ENCODE measurements at places on chromosomes 6 and 20.

DNA sequence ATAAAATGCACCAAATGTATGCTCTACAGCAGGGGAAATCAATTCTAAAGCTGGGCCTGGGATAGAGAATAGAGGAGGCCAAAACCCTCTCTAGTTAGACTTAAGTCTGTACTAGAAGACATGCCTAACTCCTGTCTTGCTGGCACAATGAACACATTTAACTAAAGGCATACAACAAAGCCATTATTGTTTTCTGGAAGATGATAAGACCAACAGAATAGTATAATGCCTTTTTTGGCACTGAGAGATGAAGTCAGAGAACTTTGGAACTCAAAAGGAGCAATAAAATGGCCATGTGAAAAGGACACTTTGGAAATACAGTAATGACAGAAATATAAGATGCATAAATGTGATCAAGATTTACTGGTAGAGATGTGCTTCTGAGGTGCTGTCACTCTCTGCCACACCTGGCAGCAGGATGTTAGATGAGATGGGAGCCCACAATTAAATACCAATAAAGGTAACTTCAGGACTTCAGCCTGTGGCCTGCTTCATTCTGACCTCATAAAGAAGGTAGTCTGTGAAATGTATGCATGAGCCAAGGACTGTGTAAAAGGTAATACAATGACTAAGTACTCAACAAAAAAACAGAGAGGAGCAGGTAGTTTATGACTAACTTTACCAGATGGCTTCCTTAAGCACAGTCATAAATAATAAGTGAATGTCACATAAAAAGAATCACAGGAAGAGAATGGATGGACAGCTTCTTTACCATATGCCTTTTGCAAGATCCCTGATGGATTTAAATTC is 333.4 kb downstream of the BCKDHB start:
- no peak for DNase-seq

DNA sequence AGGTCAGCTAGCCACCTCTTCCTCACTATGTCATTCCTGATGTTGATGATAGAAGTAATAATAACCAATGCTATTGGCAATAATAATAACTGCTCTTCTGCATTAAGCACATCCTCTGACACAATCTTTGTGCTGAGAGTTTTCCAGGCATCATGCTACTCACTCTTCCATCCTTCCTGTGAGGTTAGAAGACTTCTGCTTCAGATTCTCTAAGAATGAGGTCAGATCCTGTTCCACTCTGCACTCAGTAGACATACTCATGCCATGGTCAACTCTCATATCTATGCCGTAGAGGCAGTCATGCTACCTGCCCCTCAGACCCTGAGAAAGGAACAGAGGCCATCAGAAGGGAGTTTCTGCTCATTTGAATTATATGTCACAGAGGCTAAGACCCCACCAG is 98.1 kb upstream of the TOP1 start:
- DNase-seq, result no peak

DNA sequence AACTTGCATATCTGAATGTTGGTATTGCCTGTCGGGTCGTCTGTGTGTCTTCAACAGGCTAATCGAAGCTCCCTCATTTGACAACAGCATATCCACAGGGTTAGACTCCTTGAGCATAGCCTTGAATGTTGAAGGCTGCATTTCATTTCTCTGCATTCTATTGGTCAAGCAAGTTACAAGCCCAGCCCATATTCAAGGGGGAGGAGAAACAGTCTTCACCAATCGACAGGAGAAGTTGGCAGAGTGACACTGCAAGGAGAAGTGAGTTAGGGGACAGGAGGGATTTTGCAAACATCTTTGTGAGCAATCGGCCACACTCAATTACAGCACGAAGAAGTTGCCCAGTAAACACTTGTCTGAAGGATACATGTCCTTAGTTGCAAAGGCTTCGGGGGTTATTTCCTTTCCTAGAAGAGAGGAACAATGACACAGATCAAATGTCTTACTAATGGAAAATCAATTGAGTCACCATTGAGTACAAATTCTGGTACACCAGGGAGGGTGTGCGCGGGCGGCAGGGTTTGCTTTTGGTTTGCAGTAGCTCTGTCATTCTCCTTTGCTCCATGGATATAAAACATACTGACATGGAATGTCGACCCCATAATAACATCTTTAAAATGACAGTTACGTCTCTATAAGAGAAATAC is 60.6 kb upstream of the NT5E start:
- DNase-seq, result no peak

DNA sequence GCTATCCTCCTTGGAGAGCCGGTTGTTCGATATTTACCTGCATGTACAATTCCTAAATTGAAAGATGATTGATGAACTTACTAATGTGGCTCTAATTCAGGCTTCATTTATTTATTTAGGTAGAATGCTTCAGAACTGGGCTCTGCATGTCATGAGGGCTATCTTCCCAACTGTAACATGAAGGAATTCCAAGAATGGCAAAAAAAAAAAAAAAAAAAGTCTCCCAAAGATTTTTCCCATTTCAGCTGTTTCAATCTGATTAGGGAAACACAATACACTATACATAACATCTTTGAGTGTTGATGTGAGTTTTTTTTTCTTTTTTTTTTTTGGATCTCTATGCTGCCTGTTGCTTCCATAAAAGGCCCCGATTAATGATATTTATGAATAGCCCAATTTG is 120.1 kb upstream of the SHLD1 start:
- DNase-seq, result no peak

DNA sequence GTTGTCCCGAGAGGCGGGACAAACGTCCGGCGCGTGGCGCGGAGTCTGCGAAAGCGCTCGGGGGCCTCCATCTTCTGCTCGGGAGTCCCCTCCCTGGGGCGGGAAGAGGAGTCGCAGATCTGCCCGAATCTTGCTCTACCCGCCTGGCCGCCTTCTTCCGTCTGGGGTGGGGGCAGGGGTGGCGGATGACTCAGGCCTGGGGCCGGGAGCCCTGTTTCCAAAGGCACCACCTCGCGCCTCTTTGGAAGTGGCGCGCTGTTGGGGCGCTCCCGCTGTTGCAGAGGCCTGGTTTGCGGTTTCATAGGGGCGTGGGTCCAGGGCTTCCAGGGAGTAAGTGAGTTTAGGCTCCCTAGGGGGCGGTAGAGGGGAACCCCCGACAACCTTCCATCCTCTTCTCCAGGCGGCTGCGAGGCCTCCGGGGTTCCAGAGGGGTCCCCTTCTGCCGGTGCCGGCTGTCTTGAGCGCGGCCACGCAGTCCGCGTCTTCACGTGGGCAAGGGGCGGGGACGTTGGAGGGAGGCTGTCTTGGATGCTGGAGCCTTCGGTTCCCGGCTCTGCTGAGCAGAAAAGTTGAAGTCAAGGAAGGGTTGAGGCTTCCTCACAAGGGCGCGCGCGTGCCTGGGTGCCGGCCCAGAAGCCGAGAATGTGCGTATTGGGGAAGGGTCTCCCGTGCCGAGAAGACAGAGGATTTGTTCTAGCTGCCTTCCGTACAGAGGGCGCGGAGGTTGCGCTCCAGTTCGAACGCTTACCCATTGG is 2.6 kb upstream of the TFAP2C start:
- DNase-seq, result no peak

DNA sequence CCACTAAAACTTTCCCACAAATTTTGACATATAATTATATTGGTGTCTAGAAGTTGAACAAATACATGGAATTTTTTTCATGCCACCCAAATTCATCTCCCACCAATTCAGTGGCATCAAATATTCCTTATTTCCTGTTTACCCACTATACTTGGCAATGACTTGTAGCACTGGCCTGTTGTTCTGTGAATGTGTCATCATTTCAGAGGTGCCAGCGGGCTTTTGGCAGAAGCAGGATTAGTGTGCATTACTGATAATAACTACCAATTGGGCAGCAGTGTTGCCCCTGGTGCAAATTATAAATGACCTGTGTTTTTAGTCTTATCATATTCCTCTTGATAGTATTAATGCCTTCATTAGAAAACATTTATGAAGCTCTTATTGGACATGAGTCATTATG is 121.3 kb downstream of the TFAP2B start:
- no peak for DNase-seq

- DNase-seq, result no peak
These were observed 201.2 kb upstream of the SMLR1 start for GRCh38 chr6:130625825-130626527.

GRCh38 chr6:169997930-169998218 is 246.5 kb downstream of the ERMARD start:
- DNase-seq, result no peak

GRCh38 chr6:24600903-24601302 is 45.1 kb downstream of the KIAA0319 start:
- DNase-seq, result no peak

GRCh38 chr6:18536591-18537055 is 149.5 kb downstream of the RNF144B start:
- no peak for DNase-seq

DNA sequence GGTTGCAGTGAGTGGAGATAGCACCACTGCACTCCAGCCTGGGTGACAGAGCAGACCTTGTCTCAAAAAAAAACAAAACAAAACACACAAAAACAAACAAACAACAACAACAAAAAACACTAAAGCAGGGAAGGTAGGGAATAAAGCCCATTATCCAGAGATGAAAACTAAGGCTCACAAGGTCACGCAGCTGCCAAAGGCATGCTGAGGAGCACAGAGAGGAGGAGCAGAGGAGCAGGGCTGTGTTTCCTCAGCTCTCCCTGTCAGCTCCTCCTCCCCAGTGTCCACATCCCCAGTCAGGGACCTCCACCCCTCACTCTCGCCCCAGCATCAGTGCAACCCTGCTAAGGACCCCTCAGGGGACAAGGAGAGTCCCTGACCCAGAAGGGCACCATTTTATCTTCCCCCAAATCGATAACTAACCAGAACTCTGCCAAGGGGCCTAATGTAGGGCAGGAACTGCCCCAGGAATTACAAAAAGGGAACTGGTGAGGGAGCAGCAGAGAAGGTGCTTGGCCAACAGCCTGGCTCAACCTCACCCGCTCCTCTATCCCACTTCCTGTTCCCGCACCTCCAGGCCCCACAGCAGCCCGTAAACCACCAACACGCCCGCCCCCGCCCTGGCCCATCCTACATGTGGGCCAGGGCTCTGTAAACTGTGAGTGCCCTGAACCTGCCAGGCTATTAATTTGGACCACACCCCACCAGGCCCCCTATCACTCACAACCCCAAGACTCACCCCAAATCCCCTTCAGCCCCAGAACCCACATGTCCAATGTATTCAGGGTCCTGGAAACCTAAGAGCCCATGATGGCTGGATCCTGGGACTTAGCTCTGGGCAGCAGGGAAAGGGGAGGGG is 9.0 kb downstream of the TEAD3 start:
- DNase-seq, result no peak

- no peak for DNase-seq
These were observed 72.3 kb upstream of the IFNGR1 start for GRCh38 chr6:137291441-137291840.

GRCh38 chr6:27672113-27672799 is 199.4 kb upstream of the ZNF184 start:
- peak; percentile 17 for DNase-seq

GRCh38 chr6:153135681-153136080 is 4.6 kb upstream of the RGS17 start:
- no peak for DNase-seq

DNA sequence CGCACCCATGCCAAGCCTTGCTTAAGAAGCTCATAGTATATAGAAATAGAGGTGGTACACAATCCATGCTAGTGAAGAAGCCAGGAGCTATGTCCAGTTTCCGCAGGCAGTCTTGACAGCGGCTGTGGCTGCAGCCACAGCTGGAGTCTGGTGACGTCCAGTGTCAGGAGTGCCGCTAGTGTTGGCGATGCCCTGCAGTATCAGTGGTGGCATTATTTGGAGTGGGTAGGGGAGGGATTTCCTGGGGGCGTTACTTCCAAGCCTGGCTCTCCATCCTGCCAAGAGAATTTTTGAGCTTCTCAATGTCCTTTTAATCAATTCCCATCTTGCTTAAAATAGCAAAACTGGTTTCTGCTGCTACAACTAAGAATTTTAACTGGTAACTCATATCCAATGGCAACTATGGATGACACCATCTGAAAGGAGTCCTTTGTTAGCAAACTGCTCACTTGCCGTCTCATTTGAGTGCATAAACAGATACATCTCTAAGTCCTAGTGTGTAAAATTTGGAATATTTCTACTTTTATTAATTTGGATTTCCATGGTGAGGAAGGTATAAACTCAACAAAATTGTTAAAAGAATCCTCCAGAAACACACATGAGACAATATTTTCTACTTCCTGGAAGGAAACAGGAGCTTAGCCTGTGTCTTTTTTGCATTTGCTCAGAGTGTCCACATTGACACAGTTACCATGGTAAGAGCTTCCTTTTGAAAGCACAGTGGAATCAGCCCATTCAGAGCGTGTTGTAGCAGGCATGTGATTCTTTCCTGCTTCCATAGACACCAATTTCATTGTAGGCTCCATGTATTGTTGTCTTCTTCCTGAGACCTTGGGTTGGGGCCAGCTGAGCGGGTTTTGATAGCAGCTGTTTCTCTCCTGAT is 44.6 kb upstream of the PXDC1 start:
- no peak for DNase-seq
